Breast epithelium (tissue), 4 donors: ENCODE measurements at places on chromosomes 1 and 21. TPM values are rescaled to one million over a fixed set of nuclear protein-coding genes. Genes with fewer than 3 reads are reported as not detected.

- peak; percentile 65 for DNase-seq
Measured at GRCh38 chr1:30816211-30817076, 58.9 kb upstream of the LAPTM5 start.

- DNase-seq = no peak
Measured at GRCh38 chr1:84319662-84320061, 18.2 kb downstream of the SAMD13 start.

- DNase-seq = no peak
Measured at GRCh38 chr1:11882814-11883538, 24.2 kb upstream of the NPPB start.

- DNase-seq = peak; percentile 14
Measured at GRCh38 chr1:227994632-227995300, 12.0 kb upstream of the WNT3A start.

DNA sequence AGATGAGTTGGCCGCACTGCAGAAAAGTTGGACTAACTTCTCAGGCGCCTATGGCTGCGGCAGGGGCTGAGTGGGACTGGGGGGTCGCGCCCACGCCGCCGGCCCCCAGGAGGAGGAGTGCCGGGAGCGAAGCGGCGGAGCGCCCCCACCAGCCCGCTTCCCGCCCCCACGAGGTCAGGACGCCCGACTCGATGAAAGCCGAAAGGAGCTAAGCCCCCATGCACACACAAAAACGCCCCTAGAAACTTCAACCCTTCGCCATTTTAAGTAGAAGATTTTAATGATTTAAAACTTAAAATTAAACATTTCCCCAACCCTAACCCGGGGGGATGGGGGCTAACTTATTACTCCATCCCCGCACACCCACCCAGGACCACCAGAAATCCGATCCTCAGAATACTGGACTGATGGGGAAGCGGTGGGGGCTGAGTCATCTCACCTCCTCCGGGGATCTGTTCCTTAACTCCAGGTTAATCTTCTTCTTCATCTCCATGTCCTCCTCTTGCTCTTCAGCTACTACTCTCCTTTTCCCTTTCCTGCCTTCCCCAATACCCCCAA lies 539 bp downstream of the ANP32E start:
- DNase-seq = peak; percentile 47

GRCh38 chr1:11729498-11730428 lies 6.2 kb upstream of the AGTRAP start:
- DNase-seq = no peak

GRCh38 chr1:91428182-91428798 lies 23.7 kb upstream of the HFM1 start:
- no peak for DNase-seq

DNA sequence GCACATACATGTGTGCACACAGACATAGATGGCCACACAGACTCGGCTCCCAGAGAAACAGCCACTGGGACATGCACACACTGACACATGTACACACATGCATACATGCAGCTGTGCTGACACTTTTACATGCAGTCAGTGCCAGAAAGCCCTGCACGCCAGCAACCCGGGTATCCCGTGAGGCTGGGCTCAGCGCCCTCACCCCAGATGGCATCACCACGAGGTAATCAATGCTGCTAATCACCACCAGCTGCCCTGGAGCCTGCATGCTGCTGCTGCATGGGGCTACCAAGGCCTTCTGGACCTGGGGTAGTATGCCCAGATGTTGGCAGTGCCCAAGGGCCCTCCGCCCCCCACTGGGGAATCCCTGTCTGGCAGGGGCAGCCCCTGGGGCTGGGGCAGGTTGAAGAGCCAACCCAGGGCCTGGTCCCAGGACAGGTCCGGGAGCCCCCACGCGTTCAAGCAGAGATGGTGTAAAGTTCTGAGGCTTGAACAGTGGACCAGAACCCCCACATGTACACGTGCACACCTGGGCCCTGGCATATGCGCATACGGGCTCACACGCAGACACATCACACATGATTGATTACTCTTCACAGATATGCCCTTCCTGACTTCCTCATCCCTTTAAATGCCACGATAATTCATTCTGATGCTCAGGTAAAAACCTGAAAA lies 2.7 kb upstream of the COL16A1 start:
- no peak for DNase-seq

ETV3L gene
- total RNA-seq = not detected

FCGR3B gene
- total RNA-seq = 0.32 TPM

OR2L3 gene
- not detected for total RNA-seq

GBP1 gene
- total RNA-seq = 8.0 TPM

SLFNL1 gene
- total RNA-seq = 0.66 TPM
